Activated T-helper 17 cell treated with anti-CD3 and anti-CD28 coated beads, Interleukin-2, amount 50 U/mL, for 72 hours (primary cell): ENCODE measurements at places on chromosomes 1 and 21. TPM values are rescaled to one million over a fixed set of nuclear protein-coding genes. Genes with fewer than 3 reads are reported as not detected.

- ATAC-seq = no peak
Observed at GRCh38 chr21:32359719-32360260, 33.0 kb downstream of the URB1 start.

GRCh38 chr1:65830306-65830705 is 37.6 kb downstream of the PDE4B start:
- peak; percentile 99 for ATAC-seq

DNA sequence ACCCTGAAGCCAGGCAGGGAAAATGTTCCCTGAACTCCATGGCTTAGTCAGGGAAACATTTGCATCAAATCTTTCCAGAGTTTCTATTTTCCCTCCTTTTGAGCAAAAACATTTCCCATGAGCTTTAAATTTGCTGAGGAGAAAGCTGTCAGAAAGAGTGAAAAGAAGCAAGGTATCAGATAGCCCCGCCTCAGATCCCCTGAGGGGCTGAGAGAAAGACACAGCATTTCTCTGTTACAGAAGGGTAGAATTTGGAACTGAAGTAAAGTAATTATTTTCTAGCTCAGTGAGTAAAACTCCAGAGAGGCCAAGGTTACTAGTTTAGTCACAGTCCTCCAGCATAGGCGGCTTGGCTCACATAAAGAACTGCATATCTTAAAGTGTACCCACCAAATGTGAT is 10.6 kb downstream of the FMO1 start:
- ATAC-seq = no peak

DNA sequence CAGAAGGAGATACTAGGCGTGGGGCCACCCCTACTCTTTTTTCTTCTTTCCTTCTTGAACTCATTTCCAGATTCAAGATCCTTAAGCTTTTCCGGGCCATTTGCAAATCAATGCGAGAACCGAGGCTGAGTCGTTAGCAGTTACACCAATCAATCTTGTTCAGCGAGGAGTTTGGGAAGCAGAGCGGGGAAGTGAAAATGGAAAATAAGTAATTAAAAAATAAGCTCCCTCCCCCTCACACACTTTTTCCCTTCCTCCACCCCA is 1.7 kb upstream of the NEGR1 start:
- ATAC-seq = no peak

DNA sequence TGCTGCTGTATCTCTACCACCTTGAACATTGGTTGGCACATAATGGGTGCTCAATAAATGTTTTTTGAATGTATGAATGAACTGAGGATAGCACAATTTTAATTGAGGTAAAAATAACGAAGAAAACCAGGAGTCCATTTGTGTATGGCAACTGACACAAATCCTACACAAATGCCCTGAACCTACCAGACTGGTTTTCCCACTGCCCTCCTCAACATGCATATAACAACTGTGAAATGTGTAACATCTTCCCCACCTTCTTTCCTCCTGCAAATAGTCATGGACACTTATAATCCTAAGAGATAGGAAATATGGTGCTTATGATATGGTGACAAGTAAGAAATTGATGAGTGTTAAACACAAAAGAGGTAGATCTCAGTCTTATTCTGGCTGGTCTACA is 9.9 kb upstream of the LMO4 start:
- ATAC-seq = no peak

DNA sequence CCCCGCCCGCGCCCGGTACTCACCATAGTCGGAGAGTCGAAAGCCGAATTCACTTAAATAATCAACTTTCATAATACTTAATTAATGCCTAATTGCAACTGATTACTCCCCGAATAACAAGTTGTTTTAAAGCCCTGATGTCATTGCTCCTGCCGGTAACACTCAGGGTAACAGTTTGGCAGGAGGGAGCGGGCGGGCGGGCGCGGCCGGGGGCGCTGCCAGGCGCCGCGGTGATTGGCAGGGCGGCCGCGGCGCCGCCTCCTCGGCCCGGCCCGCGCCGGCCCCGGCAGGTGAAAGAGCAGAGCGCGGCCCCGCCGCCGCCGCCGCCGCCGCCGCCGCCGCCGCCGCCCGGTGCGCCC is 102.2 kb downstream of the CASZ1 start:
- ATAC-seq = peak; percentile 66

DNA sequence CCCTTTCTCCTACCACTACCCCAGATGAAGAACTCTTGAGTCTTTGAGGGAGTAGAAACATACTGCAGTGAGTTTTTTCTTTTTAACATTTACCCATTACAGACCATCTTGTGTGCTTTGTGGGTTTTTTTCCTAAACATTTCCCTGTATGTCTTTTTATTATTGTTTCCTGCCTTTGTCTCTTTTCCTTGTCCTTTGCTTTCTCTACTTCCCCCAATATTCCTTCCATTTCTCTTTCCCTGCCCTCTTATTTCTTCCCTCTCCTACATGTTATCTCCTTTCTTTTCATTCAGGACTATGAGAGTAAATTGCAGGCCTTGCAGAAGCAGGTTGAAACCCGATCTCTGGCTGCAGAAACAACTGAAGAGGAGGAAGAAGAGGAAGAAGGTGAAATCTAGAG is 79.1 kb upstream of the PGD start:
- ATAC-seq = no peak

DNA sequence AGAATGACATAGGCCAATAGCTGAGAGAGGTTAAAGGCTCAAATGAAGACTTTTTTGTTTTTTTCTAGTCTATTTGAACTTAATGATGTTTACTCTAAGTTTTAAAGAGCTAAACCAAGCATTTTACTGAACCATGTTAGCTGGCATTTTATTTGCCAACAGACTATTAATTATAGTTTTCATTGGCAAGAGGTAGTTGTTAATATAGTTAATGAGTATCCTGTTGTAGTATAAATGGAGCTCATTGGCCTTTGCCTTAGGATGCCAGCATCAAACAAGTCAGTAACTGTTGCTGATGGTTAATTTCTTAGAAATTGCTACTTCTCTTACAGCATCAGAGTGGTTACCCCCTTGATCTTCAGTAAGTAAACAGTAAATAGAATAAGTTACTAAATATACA is 339.0 kb upstream of the B3GALT2 start:
- no peak for ATAC-seq

- ATAC-seq = peak; percentile 19
Observed at GRCh38 chr1:231903586-231904081, 277.0 kb downstream of the DISC1 start.

DNA sequence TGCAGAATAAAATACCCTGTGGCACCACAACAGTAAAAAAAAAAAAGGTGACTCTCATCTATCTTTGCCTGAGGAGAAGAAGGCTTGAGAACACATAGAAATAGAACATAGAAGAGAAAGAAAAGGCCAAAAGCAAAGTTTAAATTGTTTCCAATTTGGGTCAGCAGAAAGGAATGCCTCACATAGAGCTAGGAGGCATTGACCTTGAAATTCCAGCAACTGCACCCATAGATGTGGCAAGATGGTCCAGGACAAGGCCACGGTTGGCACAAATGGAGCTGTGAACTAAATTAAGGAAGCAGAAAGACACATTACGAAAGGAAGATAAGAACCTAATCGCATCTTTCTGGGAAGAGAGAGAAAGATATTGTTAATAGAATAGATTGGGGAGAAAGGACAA is 588.3 kb downstream of the LMO4 start:
- no peak for ATAC-seq

DNA sequence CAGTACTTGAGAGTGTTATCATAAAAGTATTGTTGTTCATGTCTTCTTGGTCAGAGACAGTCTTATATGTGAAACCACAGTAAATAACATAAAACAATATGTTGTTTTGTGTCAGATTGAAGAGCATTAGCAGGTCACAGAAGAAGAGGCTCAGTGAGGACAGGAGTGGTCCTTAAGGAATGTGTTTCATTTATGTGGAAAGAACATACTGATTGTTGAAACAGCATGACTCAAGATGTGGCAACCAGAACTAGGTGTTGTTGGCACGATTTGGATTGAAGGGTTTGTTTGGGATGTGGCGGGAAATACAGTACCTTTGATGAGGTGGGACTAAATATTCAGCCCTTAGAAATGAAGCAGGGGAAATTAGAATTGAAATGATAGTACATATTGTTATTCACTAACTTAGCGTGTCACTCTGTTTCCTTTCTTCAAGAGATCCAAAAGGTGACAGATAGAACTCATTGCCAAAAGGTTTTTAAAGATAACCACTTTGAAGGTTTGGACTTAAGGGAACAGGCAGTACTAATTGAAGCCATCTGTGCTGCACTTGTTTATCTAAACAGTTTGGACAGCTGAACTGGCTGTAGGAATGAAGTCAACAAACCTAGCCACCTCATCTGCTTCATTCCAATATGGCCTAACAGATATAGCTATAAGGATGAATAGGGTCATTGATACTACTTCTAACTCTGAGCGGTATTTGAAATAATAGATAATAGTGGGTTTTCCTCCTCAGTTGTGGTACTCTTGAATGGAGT is 14.4 kb downstream of the RALGPS2 start:
- ATAC-seq = no peak

- no peak for ATAC-seq
Observed at GRCh38 chr1:218658899-218659298, 313.8 kb downstream of the TGFB2 start.

DNA sequence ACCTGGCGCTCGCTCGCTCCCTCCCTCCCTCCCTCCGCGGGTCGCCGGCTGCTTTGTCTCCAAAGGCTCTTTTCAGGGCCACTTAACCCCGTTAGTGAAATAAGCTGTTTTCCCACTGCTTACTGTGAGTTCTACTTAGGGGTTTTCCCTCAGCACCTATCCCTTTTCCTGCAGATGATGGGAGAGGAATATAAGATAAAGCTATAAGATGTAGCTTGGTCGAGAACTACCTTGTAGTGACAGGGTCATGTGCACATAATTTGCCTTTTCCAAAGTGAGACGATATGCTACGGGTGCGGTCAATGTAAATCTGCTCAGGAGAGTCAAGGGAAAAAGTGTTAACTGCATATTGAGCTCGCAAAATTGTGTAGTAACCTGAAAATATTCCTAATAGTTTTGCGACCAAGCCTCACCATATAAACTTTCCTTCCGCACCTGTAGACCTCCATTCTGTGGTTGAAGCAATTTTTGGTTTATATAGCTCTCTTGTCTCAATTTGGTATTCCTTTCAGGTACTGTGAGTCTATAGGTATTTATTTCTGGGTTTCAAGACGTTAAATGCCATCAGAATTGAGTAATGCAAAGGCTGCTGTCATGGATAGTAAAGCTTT is 55.8 kb upstream of the BOLA1 start:
- no peak for ATAC-seq

DNA sequence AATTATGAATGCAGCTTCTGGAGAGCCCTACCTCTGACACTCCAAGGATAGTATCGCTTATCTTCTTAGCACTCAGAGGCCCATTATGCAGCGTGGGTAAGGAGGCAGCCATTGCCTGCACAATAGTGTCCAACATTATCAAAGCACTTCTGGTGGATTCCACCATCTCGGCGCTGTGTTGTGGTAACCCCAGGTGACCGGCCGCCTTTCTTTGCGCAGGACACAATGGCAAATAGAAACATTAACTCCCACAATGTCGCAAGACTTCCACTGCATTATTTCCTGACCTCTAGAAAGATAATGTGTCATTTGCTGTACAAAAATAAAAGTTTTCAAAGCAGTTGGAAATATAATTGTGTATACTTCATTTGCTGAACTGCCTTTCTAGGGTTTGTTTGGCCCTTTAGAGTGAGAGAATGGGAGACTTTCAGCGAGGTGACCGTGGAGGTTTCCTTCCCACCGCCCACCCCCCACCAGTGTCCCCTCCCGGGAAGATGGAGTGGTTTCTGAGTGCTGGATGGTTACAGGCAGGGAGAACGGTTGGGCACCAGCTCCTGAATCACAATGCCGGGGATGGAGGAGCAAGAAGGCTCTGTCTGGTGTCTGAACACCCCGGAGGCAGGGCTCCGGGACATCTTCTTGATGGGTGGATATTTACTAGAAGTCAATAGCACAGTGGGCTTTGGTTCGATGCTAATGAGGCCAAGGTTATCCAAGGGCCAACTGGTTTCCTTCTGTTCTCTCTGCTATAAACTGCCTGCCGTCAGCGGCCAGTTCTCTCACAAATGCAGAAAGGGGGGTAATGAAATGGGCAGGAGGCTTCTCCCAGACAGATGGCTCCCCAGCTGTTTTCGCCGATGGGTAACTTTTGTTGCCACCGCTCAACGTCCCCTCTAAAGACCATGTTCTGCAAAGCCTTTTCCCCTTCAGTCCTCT is 215.4 kb upstream of the PROX1 start:
- ATAC-seq = no peak

GRCh38 chr1:33470495-33471012 is 1.9 kb upstream of the ZSCAN20 start:
- peak; percentile 57 for ATAC-seq

GRCh38 chr1:205576805-205577761 is 54.7 kb downstream of the ELK4 start:
- no peak for ATAC-seq

DNA sequence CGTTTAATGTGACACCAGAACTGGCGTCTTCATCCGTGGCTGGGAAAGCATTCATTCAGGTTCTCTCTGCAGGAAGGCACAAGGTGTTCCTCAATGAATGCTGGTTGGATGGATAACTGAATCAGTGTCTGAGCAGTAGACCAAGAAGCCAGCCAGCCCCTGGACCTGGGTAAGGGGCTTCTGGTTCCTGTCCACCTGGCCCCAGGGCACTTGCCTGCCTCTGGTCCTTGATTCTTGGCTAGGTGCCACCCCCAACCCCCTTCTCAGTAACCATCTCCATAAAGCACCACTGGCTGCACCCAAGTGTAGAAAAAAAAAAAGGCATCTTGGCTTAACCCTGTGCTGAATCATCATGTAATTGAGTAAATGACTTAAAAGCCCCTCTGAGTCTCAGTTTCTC is 59.1 kb downstream of the KCND3 start:
- ATAC-seq = no peak

GRCh38 chr1:211829343-211830054 is 1.1 kb downstream of the LPGAT1 start:
- ATAC-seq = no peak

GRCh38 chr1:113101588-113101987 is 28.6 kb downstream of the LRIG2 start:
- no peak for ATAC-seq

- ATAC-seq = peak; percentile 74
Observed at GRCh38 chr1:89659322-89660081, 26.6 kb downstream of the LRRC8C start.

GRCh38 chr1:27934818-27935549 is at the start of gene SMPDL3B:
Gene SMPDL3B, plus strand, starts transcription at chr1:27935000. Its CDS starts 184 bp downstream, at chr1:27935184.
- peak; percentile 56 for ATAC-seq

GRCh38 chr1:240031414-240031813 is 60.3 kb upstream of the FMN2 start:
- no peak for ATAC-seq

GRCh38 chr1:92817986-92818764 is 13.7 kb upstream of the RPL5 start:
- ATAC-seq = no peak

- ATAC-seq = peak; percentile 48
Observed at GRCh38 chr21:31173881-31174555, 135.7 kb upstream of the KRTAP19-8 start.

The PRSS38 gene
- not detected for total RNA-seq

The SLC16A4 gene
- total RNA-seq = 0.19 TPM

The SH3BGR gene
- total RNA-seq = 3.4 TPM

The SAMD11 gene
- total RNA-seq = not detected

The FTCD gene
- total RNA-seq = not detected

The MRPL39 gene
- total RNA-seq = 55.7 TPM

The AGT gene
- not detected for total RNA-seq
